ENCODE measurements at places on chromosomes 2 and 18. TPM values are rescaled to one million over a fixed set of nuclear protein-coding genes. Genes with fewer than 3 reads are reported as not detected.

DNA sequence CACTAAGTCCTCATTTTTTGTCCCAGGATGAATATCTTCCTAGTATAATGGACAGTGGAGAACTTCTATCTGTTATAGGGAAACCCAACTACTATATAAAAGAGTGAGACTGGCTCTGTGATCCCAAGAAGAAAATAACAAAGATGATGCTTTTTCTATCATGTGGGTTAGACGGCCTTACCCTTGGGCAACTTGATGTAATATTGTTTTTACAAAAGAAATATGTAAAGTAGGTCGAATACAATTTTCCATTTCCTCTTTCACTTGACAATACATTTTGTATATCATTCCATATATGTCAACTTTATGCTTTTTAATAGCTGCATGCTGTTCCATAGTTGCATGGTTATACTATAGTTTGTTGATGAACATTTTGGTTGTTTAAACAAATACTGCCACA lies 87.5 kb upstream of the SESTD1 start:
- no peaks in the 10 kb centered on the region for H3K36me3 ChIP-seq
- no peak overlapping the region for H3K4me3 ChIP-seq
- no peak for DNase-seq
- H3K27ac ChIP-seq, result no peak overlapping the region

- no peaks in the 10 kb centered on the region for H3K36me3 ChIP-seq
- no peak for DNase-seq
- no peak overlapping the region for H3K27ac ChIP-seq
- H3K4me3 ChIP-seq, result no peak overlapping the region
- H3K27me3 ChIP-seq, result no peaks in the 10 kb centered on the region
- peaks cover 4% of the 10 kb centered on the region for H3K4me1 ChIP-seq
Observed at GRCh38 chr2:150282357-150282756, 205.1 kb downstream of the RND3 start.

DNA sequence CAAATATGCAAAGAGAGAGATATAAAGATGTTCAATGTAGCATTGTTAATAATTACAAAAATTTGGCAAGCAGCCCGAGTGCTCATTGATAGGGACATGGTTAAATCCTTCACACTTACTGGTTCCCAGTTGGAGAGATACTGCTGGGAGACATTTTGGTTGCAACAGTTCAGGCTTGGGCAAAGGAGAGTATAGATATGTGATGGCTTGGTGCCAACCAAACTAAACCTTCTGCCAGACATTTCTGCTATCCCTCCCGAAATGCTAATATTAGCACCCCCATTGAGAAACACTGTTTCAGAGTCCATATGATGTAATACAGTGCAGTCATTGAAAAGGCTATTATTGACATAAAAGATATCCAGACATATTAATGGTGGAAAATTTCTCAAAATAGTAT lies 11.5 kb downstream of the GEN1 start:
- H3K4me1 ChIP-seq, result no peaks in the 10 kb centered on the region
- H3K36me3 ChIP-seq, result no peaks in the 10 kb centered on the region
- H3K4me3 ChIP-seq, result no peak overlapping the region
- DNase-seq, result no peak

DNA sequence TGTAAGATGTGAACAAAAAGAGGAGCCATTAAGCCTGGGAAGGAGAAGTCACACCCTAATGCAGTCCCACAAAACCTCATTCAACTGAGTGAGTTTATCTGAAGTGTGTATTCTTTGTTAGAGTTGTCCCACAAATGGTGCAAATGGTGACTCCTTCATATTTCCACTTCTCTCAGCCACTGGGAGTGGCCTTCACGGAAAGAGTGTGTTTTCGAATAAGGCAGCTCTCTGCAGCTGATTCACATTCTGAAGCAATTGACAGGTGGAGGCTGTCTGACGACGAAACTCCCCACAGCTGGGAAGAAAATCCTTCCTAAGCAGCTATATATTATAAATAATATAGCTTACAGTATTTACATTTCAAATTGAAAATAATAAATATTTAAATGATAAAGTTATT lies 318.8 kb upstream of the TMEFF2 start:
- no peak overlapping the region for H3K4me3 ChIP-seq
- no peak overlapping the region for H3K27ac ChIP-seq
- H3K4me1 ChIP-seq, result no peaks in the 10 kb centered on the region
- no peaks in the 10 kb centered on the region for H3K36me3 ChIP-seq

- no peaks in the 10 kb centered on the region for H3K36me3 ChIP-seq
- no peaks in the 10 kb centered on the region for H3K4me1 ChIP-seq
- H3K27ac ChIP-seq, result no peak overlapping the region
- H3K27me3 ChIP-seq, result no peaks in the 10 kb centered on the region
- DNase-seq, result no peak
- H3K4me3 ChIP-seq, result no peak overlapping the region
Observed at GRCh38 chr18:12398625-12399024, 9.1 kb upstream of the PRELID3A start.

DNA sequence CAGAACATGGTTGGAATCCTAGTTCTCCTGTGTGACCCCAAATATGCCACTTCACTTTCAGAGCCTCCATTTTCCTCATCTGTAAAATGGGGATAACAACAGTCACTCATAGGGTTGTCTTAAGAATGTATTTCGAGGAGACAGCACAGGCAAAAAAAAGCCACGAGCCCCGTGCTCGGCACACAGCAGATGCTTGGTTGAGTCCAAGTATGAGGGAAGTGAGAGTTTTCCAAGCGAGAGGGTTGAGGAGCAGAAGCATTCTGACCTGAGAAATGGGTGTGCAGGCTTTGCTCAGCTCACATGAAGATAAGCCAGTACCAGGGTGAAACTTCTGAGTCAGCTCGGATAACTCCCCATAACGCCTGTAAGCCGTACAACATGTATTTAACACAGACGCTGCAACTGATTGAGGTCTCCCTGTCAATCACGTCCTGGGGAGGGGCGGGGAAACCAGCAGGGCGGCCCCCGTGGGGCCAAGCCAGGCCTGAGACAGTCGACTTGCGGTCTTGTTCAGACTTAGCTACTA lies 23.0 kb upstream of the ODC1 start:
- no peak overlapping the region for H3K4me3 ChIP-seq
- H3K27me3 ChIP-seq, result no peaks in the 10 kb centered on the region
- H3K4me1 ChIP-seq, result no peaks in the 10 kb centered on the region
- DNase-seq, result no peak
- H3K27ac ChIP-seq, result no peak overlapping the region

DNA sequence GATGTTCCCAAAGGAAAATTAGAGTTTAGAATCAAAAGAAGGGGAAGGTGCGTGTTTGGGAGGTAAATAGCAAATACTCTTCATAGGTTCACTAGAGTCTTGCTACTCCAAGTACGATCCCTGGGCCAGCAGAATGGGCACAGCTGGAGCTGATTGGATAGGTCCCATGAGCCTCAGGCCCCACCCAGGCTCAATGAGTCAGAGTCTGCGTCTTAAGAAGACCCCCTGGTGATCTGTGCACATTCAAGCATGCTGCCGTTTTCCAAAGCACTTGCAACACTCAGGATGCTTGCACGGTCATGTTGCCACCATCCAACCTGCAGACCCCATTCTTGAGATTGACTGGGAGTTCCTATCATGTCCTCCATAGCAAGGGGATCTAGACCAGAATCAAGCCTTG lies 40.5 kb downstream of the ABCG8 start:
- no peak overlapping the region for H3K27ac ChIP-seq
- no peaks in the 10 kb centered on the region for H3K4me1 ChIP-seq
- no peaks in the 10 kb centered on the region for H3K36me3 ChIP-seq
- DNase-seq, result no peak

GRCh38 chr2:126750506-126750905 lies 94.5 kb downstream of the GYPC start:
- no peak overlapping the region for H3K27ac ChIP-seq
- H3K4me3 ChIP-seq, result no peak overlapping the region
- DNase-seq, result no peak
- H3K27me3 ChIP-seq, result no peaks in the 10 kb centered on the region
- no peaks in the 10 kb centered on the region for H3K36me3 ChIP-seq

DNA sequence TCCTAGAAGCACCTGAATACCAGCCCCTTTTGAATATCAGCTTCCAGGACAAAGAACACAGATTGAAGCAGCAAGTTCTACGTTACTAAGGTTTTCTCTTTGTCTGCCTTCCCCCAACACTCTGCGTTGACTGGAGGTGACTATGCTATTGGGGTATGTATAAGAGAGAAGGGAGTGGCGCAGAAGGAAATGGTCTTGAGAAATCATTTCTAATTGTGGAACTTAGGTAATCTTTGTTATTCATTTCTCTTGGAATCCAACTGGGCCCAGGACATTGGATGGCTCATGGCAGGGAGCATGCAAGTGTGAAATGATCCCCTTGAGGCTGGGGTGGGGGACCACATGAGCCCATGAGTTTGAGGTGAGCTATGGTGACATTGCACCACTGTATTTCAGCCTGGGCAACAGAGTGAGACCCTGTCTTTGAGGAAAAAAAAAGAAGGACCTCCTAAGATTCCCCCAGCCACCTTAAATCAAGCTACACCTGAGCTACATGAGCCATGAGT lies 29.7 kb downstream of the XDH start:
- H3K36me3 ChIP-seq, result no peaks in the 10 kb centered on the region
- H3K27me3 ChIP-seq, result no peaks in the 10 kb centered on the region
- H3K4me3 ChIP-seq, result no peak overlapping the region
- no peaks in the 10 kb centered on the region for H3K4me1 ChIP-seq
- H3K27ac ChIP-seq, result no peak overlapping the region

DNA sequence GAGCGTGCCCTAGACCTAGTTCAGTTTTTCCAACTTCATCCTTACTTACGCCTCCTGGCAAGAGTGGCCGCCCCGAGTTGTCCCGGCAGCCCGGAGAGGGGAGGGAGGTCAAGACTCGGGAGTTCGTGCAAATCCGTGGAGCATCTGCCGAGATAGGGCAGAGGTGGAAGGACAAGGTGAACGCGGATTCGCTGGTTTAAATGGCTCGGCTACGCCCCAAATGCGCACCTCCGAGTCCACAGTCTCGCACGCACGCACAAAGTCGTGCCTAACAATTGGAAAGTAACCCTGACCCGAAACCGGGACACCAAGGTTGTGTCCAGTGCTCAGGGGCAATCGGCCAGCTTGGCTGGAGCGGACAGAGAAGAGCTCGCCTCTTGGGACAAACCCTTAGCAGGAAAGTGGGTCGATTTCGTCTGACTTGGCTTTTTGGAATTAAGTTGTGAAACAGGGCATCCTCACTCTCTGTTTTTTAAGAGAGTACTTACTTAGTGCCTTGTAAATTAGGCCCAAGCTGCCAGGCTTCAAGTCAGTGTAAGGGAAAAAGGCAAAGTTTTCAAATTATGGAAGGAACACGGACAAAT lies 726 bp upstream of the SS18 start:
- H3K4me1 ChIP-seq, result no peaks in the 10 kb centered on the region
- no peaks in the 10 kb centered on the region for H3K36me3 ChIP-seq
- H3K4me3 ChIP-seq, result peak overlapping the region; percentile 89
- H3K27ac ChIP-seq, result peak overlapping the region; percentile 96
- DNase-seq, result peak; percentile 65

GRCh38 chr2:27920148-27920885 lies 29.8 kb downstream of the BABAM2 start:
- H3K4me1 ChIP-seq, result peaks cover 2% of the 10 kb centered on the region
- H3K4me3 ChIP-seq, result no peak overlapping the region
- no peaks in the 10 kb centered on the region for H3K27me3 ChIP-seq
- no peaks in the 10 kb centered on the region for H3K36me3 ChIP-seq
- no peak overlapping the region for H3K27ac ChIP-seq

GRCh38 chr2:23566241-23567142 lies 181.5 kb downstream of the KLHL29 start:
- H3K27ac ChIP-seq, result no peak overlapping the region
- H3K36me3 ChIP-seq, result no peaks in the 10 kb centered on the region
- no peaks in the 10 kb centered on the region for H3K27me3 ChIP-seq
- H3K4me3 ChIP-seq, result no peak overlapping the region
- H3K4me1 ChIP-seq, result peaks cover 25% of the 10 kb centered on the region

GRCh38 chr2:142827170-142827569 lies 50.3 kb upstream of the KYNU start:
- no peak for DNase-seq
- H3K4me1 ChIP-seq, result no peaks in the 10 kb centered on the region
- H3K4me3 ChIP-seq, result no peak overlapping the region
- no peaks in the 10 kb centered on the region for H3K27me3 ChIP-seq
- H3K36me3 ChIP-seq, result no peaks in the 10 kb centered on the region

DNA sequence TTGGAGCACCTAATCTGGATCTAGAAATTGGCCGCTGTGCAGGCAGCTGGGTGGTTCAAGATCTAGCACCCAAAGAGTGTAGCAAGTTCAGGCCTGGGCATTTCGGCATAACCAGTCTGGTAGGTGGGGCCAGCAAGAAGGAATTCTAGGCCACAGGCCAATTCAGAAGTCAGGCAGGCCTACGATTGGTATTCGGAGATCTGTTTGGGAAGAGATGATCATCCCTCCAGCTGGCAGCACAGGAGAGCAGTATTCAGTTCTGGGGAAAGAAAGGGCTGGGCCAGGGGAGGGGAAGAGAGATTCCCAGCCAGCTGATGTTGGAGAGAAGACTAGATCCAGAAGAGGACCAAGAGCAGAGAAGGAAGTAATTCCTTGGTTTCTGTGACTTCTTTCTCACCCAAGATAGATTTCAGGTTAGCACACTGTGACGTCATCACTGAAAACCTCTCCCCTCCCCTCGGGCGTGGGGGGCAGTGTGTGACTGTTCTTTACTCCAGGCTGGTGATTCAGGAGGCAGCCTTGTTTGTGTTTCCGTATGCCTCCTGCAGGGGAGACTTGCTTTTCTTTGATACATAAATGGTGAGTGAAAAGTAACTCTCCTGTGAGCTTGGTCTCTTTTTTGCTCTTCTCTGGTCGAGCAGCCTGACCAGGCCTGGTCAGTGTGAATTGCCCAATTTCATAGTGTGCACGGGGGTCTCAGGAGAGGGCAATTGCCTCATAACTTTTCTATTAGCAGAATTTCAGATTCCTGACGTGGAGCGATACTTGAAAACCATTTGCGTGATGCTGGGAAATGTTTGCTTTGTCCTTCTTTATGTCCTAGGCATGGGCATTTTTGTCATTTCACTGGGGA lies 61.1 kb downstream of the MEIS1 start:
- no peaks in the 10 kb centered on the region for H3K36me3 ChIP-seq
- H3K4me3 ChIP-seq, result no peak overlapping the region
- no peak overlapping the region for H3K27ac ChIP-seq
- DNase-seq, result peak; percentile 72
- H3K27me3 ChIP-seq, result no peaks in the 10 kb centered on the region
- H3K4me1 ChIP-seq, result peaks cover 17% of the 10 kb centered on the region

Gene RGPD3
- 0.08 TPM for total RNA-seq

Gene SNORC
- total RNA-seq, result 1.1 TPM

Gene ST6GAL2
- total RNA-seq, result 6.9 TPM

Gene COL3A1
- total RNA-seq, result 361 TPM

Gene APCDD1
- 74.3 TPM for total RNA-seq

Measured in ovary (tissue), 10 donors.